NCI-H526 treated with DMSO at 0.1 percent for 48 hours (cell line): ENCODE measurements at places on chromosomes 6 and 20.

DNA sequence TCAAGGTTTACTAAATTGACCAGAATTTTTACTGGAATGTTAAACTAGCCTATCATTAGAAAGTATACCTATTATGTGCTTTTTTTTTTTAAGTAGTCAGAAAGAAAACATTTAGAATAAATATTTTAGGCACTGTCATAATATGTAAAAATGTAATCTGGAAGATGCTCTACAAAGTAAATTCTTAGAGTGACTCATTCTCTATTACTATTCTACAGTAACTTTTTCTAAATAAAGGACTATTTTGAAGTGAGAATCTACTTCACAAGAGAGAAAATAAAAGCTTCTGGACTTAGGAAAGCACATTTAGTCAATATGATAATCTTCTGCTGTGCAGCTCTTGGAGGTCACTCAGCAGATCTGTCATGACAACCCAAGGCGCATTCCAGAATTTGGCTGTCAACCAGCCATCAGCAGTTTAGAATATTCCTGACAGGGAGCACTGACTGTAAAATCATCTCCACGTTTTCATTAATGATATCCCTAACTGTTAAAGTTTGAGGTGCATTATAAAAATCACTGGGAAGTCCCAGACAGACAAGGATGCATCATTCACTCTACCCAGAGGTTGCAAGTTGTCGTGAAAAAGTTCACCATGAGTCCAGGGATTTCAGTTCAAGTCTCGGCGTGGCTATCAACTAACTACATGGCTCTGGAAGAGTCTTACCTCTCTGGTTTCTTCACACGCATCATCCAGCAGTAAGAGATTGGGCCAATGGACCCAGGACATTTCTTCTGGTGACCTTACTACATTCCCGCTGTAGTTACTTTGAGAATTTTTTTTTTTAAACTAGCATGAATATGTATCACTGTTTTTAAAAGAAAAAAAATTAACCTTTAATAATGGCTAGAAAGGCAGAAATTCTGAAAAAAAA is 374.9 kb downstream of the GJA1 start:
- no peak for DNase-seq

- no peak for DNase-seq
Measured at GRCh38 chr6:24436979-24437378, 34.2 kb downstream of the MRS2 start.

GRCh38 chr6:164108869-164109769 is 694.6 kb downstream of the QKI start:
- DNase-seq, result no peak

GRCh38 chr6:160427312-160428068 is 79.3 kb downstream of the SLC22A3 start:
- no peak for DNase-seq

DNA sequence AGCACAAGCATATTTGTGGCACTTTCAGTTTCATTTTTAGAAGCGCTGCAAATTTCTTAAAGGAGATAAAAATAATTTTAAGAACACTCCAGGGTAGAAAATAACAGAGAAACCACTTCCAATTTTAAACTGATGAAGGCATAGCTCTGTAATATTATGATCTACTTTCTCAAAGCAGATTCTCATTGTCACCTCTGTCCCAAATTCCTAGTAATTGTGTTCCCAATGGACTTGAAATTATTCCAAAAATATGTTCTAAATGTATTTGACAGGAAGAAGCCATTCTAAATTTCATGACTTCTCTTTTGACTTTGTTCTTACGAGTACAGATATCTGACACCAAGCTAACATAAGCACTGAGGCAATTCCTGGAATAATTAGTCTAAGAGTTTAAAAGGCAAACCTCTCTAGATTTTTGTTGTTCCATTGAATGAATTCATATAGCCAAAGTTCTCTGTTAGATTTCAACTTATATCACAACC is 140.2 kb upstream of the CARMIL1 start:
- no peak for DNase-seq

GRCh38 chr6:98560418-98560817 is 274.0 kb upstream of the POU3F2 start:
- no peak for DNase-seq

- no peak for DNase-seq
Measured at GRCh38 chr6:40419377-40419776, 167.8 kb downstream of the LRFN2 start.

DNA sequence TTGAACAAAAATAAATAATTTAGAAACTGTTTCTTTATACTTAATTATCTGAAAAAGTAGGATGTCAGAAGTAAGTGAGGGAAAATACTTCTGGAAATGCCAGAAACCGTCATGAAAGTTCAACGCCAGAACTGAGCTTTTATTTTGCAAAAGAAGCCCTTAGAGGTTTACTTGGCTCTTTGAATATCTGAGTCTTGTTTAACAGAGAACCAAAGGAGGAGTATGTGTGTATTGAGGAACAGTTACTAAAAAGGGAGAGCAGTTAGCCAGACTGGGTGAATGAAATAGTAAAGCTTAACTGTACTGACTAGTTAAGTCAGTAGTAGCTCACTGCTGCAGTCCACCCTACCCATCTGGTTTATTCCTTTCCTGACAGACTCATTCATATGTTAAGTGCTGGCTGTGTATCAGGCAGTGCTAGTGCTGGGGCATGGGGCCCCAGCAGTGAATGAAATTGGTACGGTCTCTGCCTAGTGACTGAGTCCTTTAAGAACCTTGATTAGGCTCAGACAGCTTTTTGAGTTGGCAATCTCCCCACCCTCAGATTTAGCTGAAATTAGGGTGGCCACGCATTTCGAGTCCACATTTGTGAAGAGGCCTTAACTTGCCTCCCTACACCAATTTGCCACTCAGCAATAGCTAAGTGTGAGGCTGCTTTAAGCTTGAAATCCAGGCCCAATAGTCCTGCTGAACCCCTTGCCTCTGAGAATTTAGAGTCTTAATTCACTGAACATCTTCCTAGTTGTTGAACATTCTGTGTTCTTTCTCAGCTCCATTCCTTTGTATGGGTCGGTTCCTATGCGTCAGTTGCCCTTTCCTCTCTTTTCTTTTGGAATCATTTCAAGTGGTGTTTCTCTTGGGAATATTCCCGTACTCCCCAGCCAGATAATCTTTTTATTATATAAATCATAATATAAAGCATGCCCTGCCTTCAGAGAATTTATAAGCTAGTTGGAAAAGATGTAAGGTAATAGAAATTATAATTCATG is 20.2 kb downstream of the MAP3K4 start:
- DNase-seq, result no peak

- DNase-seq, result no peak
Measured at GRCh38 chr6:109896341-109896740, 81.8 kb upstream of the GPR6 start.

GRCh38 chr20:16810216-16810615 is 62.1 kb downstream of the OTOR start:
- no peak for DNase-seq

DNA sequence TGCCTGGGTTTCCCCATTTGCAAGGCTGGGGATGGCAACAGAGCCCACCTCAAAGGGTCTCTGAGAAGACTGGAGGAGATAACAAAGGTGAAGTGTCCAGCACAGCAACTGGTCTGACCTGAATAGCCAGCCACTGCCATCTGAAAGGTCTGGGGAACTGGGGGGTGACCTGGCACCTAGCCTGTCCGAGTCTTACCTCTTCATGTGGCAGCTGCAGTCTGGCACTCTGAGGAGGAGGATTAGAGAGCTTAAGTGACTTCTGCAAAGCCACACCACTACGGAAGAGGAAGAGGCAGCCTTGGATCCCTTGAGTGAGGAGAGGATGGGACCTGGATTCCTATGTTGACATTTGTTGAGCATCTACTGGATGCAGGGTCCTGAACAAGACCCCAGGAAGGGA is 22.2 kb downstream of the C20orf203 start:
- DNase-seq, result no peak

- no peak for DNase-seq
Measured at GRCh38 chr6:43426928-43427405, 374 bp upstream of the ABCC10 start.

DNA sequence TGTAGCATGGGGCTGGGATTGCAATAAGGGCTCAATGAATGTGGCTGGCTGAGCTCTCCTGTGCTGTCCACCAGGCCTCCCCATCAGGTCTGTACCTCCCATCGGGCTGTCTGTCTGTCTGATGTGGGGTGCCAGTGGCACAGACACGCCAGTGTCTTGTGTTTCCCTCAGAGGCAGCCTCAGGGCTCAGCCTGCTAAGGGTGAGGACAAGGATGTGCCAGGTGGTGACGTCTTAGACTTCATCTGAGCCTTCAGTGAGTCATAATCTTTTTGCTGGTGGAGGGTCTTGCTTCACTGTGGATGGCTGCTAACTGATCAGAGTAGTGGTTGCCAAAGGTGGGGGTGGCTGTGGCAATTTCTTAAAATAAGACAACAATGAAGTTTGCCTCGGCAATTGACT is 194.7 kb downstream of the NRN1 start:
- DNase-seq, result no peak

DNA sequence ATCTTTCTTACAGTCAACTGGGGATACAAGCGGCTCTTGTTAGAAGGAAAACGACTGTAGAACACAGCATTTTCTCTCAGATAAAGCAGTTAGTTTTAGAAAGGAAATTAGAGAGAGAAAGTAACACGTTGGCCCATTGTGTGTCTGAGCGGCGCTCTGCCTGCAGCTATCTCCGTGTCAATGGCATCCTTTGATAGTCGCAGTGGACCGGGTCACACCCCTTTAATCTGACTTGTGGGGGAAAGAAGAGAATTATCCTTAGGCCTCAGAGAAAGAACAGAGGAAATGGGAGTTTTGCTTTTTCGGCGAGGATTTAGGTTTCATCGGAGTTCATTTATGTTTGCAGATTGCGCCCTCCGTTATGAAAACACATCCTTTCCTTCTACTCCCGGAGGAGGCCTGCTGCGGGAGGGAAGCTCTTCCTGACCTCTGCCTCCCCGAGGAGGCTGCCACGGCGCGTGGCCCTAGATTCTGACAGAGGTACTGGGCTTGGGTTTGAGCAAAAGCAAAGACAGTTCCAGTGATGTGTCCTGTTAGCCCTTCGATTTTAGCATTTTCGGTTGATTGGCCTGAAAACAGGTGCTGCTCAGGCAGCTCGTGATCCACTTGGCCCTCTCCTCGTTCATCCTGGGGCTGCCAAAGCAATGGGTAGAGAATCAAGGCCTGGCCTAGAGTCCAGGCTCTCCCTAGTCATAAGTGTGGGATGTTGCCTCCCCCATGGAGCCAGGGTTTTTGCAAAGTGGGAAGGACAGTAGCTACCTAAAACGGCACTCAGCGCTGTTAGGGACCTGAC is 74.9 kb downstream of the ZDHHC14 start:
- no peak for DNase-seq

- DNase-seq, result no peak
Measured at GRCh38 chr6:109383438-109383940, 1.2 kb upstream of the CD164 start.

DNA sequence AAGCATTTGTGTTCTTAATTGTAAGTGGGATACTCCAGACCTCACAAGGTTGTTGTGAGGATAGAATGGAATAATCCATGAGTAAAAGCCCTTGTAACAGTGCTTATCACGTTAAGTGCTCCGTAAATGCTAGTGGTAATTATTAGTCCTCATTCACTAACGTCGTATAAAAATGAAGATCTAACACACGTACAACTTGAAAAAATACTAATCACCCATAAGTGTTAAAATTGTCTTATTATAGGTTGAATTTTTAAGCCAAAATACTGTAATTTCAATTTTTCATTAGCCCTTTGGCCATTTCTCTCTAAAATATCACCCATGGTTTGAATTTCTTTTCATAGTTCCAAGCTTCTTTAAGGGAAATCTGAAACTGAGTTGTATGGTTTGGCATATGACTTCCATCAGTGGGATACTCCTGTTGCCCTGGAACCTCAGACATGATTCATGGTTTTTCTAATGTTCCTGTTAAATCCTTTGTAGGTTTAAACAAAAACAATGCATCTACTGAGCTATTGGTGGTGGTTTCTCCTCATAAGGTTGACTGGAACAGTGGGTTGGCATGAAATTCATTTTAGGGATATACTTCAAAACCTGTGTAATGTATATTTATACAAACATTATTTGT is 19.1 kb downstream of the XRN2 start:
- no peak for DNase-seq

DNA sequence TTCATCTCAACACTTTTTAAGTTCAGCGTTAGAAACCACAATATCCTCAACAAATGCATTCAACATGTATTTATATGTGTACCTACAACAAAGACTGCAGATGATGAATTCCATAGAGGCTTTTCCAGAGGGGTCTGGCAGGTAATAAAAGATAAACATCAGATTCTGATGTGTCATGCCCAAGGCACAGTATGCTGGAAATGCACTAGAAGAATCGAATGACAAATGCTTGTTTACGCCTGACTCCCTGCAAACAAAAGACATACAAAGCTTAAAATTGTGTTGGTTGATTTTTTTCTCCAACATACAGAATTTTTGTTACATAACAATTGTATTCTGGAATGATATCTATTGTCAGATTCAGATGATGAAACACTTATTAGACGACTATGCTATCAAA is at the start of gene LGSN:
Gene LGSN (minus strand): TSS at position 45 of the 400 bp plus-strand sequence. CDS start 40 bp downstream, at position 5.
- DNase-seq, result no peak
